ENCODE measurements at places on chromosomes 4 and X.

- no peak for DNase-seq
These were observed 3.5 kb downstream of the SPOCK3 start for GRCh38 chr4:167230744-167231143.

DNA sequence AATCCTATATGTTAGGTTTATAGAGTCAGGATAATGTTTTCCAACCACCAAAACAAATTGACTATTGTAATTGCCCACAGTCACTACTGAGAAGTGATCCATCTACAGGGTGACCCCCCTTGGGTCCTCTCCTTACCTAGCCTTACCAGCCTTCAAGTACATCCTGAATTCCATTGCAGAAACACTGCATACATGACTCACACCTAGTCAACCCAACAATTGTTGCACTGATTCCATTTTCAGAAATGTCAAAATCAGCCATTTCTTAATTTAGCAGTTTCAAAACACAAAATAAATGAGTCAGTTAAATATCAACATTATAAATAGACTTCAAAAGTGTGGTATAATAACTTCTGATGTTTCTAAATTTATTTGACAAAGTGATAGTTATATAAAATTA, 106.3 kb upstream of the TNIP3 start:
- no peak for DNase-seq

DNA sequence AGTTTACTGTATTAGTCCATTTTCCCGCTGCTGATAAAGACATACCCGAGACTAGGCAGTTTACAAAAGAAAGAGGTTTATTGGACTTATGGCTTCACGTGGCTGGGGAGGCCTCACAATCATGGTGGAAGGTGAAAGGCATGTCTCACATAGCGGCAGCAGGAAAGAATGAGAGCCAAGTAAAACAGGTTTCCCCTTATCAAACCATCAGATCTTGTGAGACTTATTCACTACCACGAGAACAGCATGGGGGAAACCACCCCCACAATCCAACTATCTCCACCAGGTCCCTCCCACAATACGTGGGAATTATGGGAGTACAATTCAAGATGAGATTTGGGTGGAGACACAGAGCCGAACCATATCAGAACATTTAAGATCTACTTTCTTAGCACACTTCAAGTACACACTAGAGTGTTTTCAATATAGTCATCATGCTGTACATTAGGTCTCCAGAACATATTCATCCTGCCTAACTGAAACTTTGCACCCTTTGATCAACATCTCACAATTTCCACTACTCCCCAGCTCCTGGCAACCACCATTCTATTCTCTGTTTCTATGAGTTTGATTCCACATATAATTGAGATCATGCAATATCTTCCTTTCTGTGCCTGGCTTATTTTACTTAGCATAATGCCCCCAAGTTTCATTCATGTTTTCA, 341.0 kb downstream of the ARHGAP24 start:
- no peak for DNase-seq

- DNase-seq: no peak
These were observed 170.2 kb upstream of the F9 start for GRCh38 chrX:139360356-139360755.

- DNase-seq: no peak
These were observed 853.8 kb upstream of the INTU start for GRCh38 chr4:126779001-126779400.

- no peak for DNase-seq
These were observed 1038.0 kb downstream of the PCDH19 start for GRCh38 chrX:99371976-99372595.

DNA sequence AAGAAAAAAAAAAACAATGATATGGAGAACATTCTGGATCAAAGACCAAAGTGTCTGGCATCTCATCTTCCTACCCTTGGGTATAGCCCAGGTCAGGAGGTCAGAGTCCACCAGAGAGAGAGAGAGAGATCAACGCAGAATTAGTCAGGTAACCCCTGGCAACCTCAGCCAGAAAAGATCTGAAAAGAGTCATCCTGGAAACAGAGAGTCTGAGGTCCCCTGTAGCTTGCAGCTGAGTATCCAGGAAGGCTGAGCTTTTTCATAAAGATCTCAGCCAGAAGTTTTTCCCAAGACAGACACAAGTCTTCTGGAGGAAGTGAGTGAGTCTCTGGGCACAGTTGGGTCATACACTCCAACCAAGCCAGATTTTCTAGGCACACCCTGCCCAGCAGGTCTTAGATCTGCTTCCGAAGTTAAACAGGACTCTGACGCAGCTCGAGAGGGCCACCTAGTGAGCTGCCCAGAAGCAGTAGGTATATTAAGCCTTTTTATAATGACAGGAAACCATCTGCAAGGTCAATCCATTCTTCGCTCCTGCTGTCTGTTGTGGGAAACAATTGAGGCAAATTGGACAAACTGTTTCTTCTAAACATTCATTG, 35.7 kb downstream of the ACE2 start:
- no peak for DNase-seq

DNA sequence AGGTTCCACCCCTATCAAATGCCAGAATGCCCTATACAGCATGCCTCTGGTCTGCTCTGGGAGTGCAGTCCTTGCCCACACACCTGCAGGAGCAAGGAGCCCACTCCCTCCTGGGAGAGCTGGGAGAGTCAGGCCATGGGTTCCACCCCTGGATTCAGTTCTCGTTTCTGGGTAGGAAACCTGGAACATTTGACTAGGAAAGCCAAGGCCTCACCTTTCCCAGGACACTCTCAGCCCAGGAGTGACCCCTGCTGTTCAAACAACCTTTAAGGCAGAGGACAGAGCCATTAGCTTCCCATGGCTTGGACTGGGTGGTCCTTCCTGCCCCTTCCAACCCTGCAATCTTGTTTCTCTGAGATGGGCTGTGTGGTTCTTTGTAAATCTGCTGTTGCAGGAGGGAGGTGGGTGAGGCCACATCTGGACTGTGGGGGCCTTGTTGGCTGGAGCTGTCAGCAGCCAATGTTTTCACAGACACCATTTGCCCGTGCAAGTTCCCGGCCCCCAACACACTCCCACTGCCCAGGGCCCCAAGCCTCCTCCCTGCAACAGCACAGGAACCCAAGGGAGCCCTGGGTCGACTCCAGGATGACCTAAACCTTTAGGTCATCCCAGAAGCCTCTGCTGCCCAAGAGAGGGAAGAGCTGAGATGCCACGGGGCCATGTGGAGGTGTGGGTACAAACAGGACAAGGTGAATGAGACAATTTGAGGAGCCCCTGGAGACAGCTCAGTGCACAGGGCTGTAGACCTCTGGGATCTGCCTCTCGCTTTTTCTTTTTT, 104.4 kb downstream of the PJA1 start:
- DNase-seq: no peak

DNA sequence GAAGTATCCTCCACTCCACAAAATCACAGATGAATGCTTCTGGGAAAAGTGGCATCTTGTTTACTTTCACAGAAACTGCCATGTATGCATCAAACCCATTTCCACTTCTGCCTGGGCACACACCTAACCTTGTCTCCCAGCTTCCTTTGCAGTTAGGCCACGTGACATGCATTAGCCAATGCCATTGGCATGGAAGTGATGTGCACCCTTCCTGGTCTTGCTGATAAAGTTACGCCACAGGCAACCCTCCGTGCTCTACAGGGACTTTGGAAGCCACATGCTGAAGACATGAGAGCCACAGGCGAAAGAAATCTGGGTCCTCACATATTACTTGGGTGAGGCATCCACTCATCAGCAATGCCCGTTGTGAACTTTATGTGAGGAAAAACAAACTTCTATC, 123.3 kb downstream of the USP46 start:
- DNase-seq: no peak

GRCh38 chr4:188110036-188110435, 633 bp upstream of the TRIML2 start:
- DNase-seq: no peak

- DNase-seq: no peak
These were observed 624.6 kb upstream of the TECRL start for GRCh38 chr4:65033899-65034298.

- DNase-seq: no peak
These were observed 518.0 kb upstream of the DIPK2B start for GRCh38 chrX:45718676-45719075.

GRCh38 chr4:89899152-89899551, 4.5 kb downstream of the MMRN1 start:
- DNase-seq: no peak

Measured in AG04449 (cell line).